SW480 (cell line): ENCODE measurements at places on chromosomes 4 and X.

DNA sequence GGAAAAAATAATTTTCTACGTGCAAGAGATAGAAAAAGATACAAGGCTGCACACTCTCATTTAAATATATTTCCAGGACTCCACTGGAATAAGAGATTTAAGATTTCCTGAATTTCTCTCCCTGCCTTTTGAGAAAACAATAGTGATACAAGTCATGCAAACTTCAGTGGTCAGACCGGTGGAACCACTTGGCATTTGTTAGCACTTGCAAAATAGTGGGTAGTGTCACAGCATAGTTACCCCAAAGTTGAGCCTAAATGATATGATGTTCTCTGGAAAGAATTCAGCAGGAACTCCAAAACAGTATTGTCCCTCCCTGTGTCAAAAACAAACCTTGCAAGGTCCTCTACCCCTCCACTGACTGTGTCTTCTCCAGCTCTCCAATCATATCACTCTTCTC, 102.3 kb downstream of the ANKRD50 start:
- DNase-seq: no peak

GRCh38 chrX:12042615-12043014, 95.7 kb upstream of the FRMPD4 start:
- no peak for DNase-seq

- DNase-seq: no peak
Measured at GRCh38 chr4:118308306-118309030, 44.3 kb downstream of the PRSS12 start.

DNA sequence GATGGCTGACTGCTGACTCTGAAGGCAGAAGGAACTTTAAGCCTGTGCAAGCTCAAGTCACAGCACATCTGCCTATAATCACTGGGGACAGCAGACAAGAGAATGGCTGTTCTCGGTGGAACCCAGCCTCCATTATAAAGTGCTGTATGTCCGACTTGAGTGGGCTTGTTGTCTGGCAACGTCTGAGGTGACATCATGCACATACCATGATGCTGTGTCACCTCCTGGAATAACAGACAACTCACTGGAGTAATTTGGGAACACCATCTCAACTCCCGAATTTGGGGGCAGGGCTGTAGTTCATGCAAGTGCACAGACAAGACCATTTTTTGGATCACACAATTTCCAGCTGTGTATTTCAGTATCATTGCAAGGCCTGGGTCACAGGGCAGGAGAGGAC, 59.8 kb upstream of the GPM6B start:
- DNase-seq: no peak

DNA sequence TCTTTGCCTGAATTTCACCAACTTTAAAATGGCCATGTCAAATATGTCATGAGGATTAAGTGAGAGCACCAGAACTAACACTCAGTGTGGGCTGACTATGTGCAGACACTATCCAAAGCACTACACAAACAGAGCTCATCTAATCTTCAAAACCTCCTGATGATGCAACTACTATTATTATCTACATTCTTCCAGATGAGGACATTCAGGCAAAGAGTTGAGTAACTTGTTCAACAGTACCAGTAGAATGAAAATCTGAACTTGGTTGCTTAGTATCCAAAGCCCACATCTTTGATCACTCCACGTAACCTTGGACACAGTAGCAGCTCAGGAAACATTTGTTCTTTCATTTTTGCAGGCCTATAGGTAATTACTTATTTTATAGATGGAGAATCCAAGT, 90.1 kb downstream of the ATP8A1 start:
- no peak for DNase-seq

- no peak for DNase-seq
Measured at GRCh38 chrX:10112510-10112909, 44.3 kb upstream of the CLCN4 start.

GRCh38 chr4:107243141-107243781, 207.1 kb upstream of the DKK2 start:
- no peak for DNase-seq

DNA sequence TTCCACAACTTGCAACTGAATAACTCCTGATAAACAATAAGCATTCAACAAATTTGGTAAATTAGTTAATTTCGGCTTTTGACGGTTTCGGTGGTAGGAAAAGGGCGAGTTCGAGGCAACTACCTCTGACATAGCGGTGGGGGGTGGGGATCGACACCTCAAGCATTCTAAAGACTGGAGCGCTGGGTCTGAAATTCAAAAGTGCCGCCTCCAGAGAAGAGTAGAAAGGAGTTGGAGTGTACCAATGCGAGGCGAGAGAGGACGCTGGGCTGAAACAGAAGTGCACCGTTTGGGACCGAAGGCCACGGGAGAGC, 725 bp downstream of the SMC1A start:
- no peak for DNase-seq
